Stimulated activated CD4-positive, alpha-beta T cell treated with anti-CD3 and anti-CD28 coated beads, TNF-alpha, amount 100 ng/mL, for 1 hour (primary cell): ENCODE measurements at places on chromosomes 7 and 10.

DNA sequence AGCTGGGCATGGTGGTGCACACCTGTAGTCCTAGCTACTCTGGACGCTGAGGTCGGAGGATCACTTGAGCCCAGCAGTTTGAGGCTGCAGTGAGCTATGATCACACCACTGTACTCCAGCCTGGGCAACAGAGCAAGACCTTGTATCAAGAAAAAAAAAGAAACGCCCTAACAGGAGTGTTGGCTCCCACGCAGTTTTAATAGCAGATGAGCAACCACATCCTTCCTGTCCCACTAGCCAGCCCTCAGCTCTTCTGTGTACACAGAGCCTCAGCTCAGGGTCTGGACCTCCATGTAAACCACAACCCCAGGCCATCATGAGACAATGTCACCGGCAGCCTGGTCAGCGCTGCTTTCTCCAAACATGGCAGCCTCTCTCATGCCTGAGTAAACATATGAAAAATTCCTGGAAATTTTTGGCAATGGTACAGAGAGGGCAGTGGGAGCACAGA, 108.2 kb downstream of the PIP4K2A start:
- DNase-seq = no peak

- no peak for DNase-seq
Observed at GRCh38 chr10:76218035-76218434, 786.6 kb downstream of the LRMDA start.

DNA sequence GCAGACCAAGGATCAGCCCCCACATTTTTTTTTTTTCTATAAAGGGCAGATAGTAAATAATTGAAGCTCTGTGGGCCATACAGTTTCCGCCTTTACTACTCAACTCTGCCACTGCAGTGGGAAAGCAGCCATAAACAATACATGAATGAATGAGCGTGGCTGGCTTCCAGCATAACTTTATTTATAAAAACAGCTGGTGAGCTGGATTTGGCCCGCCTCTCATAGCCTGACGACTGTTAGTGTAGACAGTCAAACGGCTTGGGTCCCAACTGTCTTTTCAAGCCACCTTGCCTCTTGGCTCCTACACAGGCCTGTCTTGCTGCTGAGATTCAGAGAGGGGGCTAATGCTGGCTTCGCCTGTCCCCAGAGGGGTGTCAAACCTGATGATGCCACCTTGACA, 169.8 kb upstream of the GPR26 start:
- no peak for DNase-seq

GRCh38 chr7:106597751-106598546, 63.0 kb downstream of the CCDC71L start:
- no peak for DNase-seq

GRCh38 chr10:131678171-131678570, 222.6 kb upstream of the PPP2R2D start:
- DNase-seq = no peak

DNA sequence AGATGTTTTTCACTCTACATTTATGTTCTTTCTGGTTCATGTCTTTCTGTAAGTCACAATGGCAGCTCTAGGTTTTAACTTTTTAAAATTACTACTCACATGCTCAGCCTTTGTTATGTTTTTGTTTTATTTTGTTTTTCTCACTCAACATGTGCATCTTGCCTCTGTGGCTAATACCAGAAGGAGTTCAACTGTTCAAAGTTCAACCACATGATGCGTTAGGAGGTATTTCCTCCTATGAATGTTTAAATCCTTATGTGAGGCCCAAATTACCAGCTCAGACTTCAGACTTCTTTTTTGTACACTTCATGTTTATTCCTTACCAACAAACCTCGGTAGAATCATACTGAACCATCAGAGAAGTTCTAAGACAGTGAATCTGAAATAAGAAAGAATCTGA, 151.6 kb downstream of the MALRD1 start:
- DNase-seq = no peak

DNA sequence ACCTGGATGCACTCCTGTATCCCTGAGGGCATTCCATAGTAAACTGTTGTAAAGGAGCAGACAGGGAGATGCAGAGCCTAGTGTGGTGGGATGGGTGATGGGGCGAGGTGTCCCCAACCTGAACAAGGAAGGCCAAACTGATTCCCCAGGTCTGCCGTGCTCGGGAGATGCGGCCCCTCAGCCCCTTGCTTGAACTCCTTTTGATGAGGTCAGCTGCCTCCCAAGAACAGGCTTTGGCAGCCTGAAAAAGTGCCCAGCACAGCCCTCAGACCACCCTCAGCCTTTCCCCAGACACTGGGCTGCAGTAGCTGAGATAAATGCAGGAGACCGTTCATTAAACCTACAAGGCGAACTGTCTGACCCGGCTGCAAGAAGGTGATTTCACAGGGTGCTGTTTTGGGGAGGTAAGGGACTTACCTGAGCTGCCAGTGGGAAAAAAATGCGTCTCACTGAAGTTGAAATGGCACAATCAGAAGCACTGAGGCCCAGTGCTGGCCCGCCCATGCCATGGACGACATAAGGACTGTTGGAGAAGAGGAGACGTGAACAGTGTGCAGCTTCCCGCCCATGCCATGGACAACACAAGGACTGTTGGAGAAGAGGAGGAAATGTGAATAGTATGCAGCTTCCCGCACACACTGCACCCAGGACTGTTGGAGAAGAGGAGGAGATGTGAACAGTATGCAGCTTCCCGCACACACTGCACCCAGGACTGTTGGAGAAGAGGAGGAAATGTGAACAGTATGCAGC, 148.4 kb upstream of the FAM20C start:
- DNase-seq = no peak

DNA sequence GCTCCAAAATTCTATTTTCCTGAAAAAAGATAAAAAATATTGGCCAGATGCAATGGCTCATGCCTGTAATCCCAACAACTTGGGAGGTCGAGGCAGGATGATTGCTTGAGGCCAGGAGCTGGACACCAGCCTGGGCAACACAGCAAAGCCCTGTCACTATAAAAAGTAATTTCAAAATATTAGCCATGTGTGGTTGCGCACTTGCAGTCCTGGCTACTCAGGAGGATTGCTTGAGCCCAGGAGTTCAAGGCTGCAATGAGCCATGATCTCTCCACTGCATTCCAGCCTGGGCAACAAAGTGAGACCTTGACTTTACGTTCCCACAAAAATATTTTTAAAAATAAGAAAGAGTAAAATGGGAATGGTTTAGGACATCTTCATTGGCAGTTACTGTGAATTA, 104.1 kb upstream of the AFAP1L2 start:
- no peak for DNase-seq

- no peak for DNase-seq
Observed at GRCh38 chr10:75097666-75098285, 13.7 kb upstream of the SAMD8 start.

DNA sequence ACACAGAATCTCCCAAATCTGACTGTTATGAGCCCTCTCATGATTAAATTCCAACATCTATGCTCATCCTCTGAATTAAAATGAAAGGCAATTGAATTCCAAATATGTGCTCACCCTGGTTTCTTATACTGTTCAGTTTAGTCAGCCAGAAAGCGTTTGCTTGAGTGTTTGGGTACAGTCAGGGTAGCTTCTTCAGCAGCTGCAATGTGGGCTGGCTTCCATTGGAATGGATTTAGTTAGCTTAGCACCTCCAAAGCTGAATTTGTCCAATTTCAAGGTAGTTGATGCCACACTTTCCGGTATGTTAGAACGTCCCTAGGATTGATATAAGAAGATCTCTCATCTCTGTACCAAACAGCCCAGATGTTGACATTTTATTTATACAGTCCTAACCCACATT, 9.3 kb downstream of the KLHL7 start:
- no peak for DNase-seq

DNA sequence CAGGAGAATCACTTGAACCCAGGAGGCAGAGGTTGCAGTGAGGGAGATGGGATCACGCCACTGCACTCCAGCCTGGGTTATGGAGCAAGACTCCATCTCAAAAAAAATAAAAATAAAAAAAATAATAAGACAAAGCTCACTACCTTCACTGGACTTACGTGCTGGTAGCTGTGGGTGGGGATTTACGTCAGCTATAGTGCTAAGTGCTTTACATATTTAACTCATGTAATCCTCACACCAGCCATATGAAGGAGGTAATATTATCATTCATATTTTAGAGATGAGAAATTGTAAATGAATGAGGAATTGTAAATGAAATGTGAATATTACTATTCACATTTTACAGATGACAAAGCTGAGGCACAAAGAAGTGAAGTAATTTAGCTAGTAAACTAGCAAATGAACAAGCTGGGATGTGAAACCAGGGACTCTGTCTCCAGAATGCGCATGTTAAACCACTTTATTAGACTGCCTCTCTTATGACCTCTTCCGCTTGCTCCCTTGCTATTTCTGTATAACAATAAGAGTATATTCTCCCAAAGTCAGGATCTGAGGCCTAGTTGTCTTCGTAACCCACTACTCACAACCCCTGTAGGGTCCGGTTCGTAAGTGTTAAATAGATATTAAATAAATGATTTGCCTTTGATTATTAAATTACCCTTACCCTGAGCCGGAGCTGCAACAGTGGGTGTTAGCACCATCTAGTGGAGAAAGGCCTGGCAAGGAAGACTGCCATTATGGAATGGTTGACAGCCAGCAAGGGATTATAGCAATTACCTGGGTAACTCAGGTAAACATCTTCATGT, 70.2 kb downstream of the HTR7 start:
- no peak for DNase-seq

DNA sequence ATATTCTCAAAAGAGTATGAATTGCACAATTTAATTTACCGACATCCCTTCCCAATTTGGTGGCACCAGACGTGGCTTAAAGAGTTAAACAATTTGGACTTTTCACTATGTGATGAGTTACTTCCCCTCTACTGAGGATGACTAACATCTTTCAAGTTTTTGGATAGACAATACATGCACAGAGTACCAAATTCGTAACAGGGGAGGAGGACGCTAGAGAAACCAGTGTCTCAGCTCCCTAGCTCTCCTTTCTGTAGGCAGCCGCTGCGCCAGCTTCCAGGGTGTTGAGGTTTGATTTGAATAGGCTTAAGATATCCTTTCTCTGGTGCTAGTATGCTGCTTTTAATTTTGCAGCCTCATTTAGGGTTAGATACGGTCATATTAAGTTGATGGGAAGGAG, 69.2 kb downstream of the GNA12 start:
- no peak for DNase-seq

GRCh38 chr10:107834706-107835105, 670.2 kb upstream of the SORCS1 start:
- DNase-seq = no peak

DNA sequence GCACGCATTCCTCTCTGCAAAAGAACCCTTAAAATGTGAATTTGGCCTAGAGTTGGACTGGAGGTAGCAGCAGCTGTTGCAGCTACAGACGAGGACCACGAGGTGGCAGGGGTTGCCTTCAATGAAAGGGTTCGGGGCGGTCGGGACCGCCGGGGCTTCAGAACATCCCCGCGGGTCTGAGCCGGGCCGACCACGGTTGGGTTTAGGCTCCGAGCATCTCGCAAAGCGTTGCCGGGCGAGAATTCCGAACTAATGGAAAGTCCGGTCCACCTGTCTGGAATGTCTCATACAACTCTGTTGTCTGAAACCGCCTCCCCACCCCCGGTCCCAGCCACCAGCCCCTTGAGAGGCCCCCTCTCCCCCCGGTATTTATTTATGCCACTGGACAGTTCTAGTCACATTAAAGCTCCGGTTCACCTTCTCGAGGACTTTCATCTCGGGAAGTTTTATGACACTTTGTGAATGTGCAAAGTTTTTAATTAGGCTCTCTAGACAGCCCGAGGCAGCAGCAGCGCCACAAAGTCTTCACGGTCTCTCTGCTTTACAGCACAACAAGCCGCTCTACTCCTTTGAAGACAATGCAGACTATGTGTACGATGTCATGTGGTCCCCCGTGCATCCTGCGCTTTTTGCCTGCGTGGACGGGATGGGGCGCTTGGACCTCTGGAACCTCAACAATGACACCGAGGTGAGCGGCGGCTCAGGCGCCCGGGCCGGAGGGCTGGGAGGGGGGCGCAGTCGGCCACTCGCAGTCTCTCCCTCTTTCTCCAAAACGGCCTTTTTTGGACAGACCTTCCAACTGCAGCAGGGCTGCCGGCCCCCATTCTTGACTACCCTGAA, 246.2 kb downstream of the SLC25A13 start:
- peak; percentile 9 for DNase-seq

GRCh38 chr7:11609096-11609670, 222.8 kb downstream of the THSD7A start:
- DNase-seq = no peak

GRCh38 chr10:33506391-33506790, 171.9 kb upstream of the NRP1 start:
- no peak for DNase-seq

DNA sequence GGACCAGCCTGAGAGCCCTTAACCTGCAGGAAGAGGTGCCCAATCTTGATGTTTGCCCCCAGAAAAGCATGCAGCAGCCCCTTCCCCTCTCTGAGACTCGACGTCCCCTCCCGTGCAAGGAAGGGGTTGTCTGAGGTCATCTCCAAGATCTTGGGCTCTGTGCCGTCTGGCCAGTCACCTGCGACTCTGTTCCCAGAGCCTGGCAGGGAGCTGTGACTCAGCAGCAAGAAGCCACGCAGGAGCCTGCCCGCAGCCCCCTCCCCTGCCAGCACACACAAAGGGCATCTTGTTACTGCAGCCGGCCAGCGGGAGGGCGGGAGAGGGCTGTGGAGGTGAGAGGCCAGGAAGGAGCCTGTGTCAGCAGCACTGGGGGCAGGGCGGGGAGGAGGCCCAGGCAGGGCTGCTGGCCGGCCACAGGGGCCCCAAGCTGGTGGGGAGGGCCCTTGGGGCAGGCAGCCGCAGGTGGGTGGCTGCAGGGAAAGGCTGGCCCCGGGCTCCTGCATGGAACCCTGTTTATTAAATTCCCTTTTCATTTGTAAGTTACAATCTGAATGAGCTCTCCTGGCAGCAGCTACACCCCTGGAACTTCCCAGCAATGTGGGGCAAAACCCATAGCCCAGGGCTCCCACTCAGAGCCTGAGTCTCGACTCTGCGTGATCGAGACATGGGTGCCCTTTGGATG, 103.7 kb upstream of the ZMIZ1 start:
- DNase-seq = no peak
